Karpas-422 (cell line): ENCODE measurements at places on chromosomes 2 and 18.

- peaks cover 48% of the 10 kb centered on the region; the same call in 1 of the 2 replicates for H3K36me3 ChIP-seq
- no peak for DNase-seq
- no peaks in the 10 kb centered on the region for H3K4me1 ChIP-seq
- no peak overlapping the region for H3K27ac ChIP-seq
Observed at GRCh38 chr2:86031606-86032005, 74.1 kb downstream of the POLR1A start.

DNA sequence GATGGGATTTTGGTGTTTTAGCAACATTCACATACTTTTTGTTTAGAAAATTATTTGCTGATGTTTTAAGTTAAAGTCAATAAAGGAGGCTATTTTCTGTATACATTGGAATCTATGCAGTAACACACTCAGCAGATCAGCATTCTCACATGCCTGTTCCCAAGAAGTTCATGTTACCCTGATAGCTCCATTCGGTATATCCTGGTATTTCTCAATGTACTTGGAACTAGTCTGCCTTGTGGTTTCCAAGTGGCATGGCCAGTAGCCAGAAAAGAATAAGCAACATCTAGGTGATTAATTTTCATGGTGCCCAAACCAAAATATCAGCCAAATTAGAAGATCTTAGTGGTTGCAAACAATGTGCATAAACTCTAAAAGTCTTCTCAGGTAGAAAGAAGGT is 5.2 kb upstream of the NCAPH start:
- no peak for DNase-seq
- peaks cover 16% of the 10 kb centered on the region for H3K4me1 ChIP-seq
- no peaks in the 10 kb centered on the region for H3K27me3 ChIP-seq
- H3K4me3 ChIP-seq, result no peak overlapping the region

DNA sequence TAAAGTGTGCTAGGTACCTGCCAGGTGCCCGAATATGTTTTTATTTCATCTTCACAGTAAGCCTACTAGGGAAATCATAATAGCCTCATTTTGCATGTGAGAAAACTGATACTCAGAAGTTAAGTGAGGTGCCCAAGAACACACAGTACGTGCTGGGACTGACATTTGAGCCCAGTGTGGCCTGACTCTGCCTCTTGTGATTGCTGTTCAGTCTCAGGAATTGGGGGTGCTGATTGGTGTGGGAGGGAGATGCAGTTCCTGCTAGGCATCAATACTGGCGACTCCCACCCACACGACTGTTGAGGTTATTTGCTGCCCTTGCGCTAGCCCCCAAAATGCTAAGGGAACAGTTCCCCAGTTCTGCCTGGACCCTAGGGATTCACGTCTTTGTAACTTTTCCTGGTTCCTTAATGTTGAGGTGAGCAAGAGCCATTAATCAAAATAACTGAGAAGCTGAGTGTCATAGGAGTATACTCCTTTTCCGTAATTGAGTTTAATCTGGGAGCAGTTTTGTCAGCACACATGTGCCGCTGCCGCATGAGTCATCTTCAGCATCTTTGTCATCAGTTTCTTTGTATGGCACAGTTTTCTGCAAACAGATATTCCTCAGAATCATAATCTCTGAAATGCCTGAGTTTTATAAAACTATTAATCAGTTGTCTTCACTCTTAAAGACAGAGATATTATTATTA is 120.7 kb downstream of the NCK2 start:
- no peaks in the 10 kb centered on the region for H3K27me3 ChIP-seq
- no peaks in the 10 kb centered on the region for H3K36me3 ChIP-seq

DNA sequence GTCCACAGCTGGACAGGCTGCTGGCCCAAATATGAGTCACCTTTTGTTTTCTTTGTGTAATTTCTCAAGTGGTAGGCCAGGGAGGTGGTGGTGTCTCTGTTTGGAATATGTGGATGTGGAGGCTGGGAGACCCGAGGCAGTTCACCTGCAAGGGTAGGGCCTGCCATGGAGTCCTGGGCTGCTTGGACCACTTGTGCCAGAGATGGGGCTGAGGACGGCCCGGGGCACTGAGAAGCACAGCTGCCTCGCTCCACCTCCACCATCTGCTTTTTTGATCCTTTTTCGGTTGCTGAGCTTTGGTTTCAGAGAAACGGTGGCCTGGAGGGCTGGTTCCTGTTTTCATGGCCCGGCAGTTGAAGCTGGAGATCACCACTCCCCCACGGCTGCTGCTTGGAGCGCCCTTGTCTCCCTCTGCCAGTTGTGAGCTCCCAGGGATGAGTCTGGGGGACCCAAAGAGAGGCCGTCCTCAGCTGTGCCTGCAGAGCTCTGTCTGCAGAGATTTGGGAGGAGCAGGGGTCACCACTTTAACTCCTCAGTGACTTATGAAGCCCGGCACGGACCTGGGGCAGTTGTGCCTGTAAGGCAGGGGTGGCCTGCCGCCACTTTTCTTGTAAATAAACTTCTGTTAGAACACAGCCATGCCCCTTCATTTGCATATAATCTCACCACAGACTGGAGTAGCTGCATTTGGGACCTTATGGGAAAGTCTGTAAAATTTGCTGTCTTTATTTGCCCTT is 67.6 kb upstream of the MCFD2 start:
- peak overlapping the region; percentile 60 for H3K4me3 ChIP-seq
- peak overlapping the region; percentile 100 for H3K27ac ChIP-seq
- no peaks in the 10 kb centered on the region for H3K27me3 ChIP-seq
- H3K36me3 ChIP-seq, result peaks cover 23% of the 10 kb centered on the region; the same call in 1 of the 2 replicates

- no peaks in the 10 kb centered on the region for H3K27me3 ChIP-seq
- H3K36me3 ChIP-seq, result no peaks in the 10 kb centered on the region
- H3K4me3 ChIP-seq, result no peak overlapping the region
- H3K27ac ChIP-seq, result no peak overlapping the region
Observed at GRCh38 chr2:133194777-133195335, 373.4 kb downstream of the NCKAP5 start.

DNA sequence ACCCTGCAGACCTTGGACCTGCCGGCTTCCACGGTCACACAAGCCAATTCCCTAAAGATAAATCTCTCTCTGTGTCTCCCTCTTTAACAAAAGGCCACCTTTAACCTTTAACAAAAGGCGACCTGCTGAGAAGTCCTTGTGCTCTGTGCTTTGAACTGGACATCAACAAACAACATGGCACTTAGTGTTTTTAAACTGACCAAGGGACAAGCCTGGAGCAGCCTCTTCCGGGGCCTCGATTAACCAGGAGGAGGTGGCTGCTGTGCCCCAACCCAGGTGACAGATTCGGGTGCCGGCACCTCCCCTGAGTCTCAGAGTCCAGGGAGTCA is 135.3 kb downstream of the RTP5 start:
- no peaks in the 10 kb centered on the region for H3K27me3 ChIP-seq
- H3K4me1 ChIP-seq, result no peaks in the 10 kb centered on the region
- H3K27ac ChIP-seq, result no peak overlapping the region
- H3K36me3 ChIP-seq, result no peaks in the 10 kb centered on the region

GRCh38 chr2:160431441-160431840 is 62.2 kb downstream of the RBMS1 start:
- DNase-seq, result no peak
- no peak overlapping the region for H3K4me3 ChIP-seq
- H3K27ac ChIP-seq, result no peak overlapping the region
- H3K27me3 ChIP-seq, result peaks cover 3% of the 10 kb centered on the region; the same call in 1 of the 2 replicates

DNA sequence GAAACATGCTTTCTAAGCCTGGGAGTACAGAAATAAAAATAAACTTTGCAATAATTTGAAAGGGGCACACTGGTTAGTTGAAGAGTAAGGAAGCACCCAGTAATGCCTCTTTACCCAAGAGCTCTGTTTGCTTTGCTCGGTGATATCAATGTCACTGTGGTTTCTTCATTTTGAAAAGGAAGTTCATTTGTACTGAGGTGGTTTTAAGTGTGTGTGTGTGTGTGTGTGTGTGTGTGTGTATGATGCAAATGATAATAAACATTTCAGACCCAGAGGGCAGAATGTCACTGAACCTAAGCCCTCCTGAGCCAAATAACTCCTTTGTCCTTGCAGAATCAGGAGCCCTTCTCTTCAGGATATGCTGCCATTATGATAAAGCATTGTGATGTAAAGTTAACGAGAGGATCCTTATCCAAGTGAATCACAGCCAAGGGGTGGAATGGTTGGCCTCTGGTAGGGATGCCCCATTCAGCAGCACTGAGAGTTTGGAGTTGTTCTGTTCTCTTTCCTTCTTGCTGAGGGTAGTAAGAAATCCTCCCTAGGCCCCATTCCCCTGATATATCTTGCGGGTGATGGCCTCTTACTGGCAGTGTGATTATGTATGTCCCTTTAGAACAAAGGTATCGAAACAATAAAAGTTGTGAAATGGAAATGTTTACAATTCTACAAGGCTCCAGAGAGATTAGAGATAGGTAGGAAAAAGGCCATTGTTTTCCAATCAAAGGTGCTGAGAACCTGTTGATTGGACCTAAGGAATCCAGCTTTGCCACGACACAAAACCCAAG is 7.6 kb downstream of the ITGA6 start:
- DNase-seq, result no peak
- peaks cover 9% of the 10 kb centered on the region for H3K4me1 ChIP-seq
- H3K36me3 ChIP-seq, result no peaks in the 10 kb centered on the region
- no peak overlapping the region for H3K4me3 ChIP-seq
- no peak overlapping the region for H3K27ac ChIP-seq
- no peaks in the 10 kb centered on the region; the same call in 1 of the 2 replicates for H3K27me3 ChIP-seq

- H3K27ac ChIP-seq, result no peak overlapping the region
- no peaks in the 10 kb centered on the region for H3K4me1 ChIP-seq
- H3K4me3 ChIP-seq, result no peak overlapping the region
- DNase-seq, result no peak
- H3K27me3 ChIP-seq, result no peaks in the 10 kb centered on the region
- no peaks in the 10 kb centered on the region for H3K36me3 ChIP-seq
Observed at GRCh38 chr2:158988501-158988900, 20.1 kb downstream of the TANC1 start.

- DNase-seq, result no peak
- no peak overlapping the region for H3K27ac ChIP-seq
- H3K27me3 ChIP-seq, result no peaks in the 10 kb centered on the region
- peaks cover 15% of the 10 kb centered on the region for H3K36me3 ChIP-seq
- no peak overlapping the region for H3K4me3 ChIP-seq
Observed at GRCh38 chr18:36813101-36813775, 15.6 kb downstream of the TPGS2 start.

- no peaks in the 10 kb centered on the region for H3K36me3 ChIP-seq
- H3K27ac ChIP-seq, result no peak overlapping the region
- H3K27me3 ChIP-seq, result no peaks in the 10 kb centered on the region
- no peak for DNase-seq
Observed at GRCh38 chr2:25398534-25398933, 56.8 kb upstream of the DNMT3A start.

DNA sequence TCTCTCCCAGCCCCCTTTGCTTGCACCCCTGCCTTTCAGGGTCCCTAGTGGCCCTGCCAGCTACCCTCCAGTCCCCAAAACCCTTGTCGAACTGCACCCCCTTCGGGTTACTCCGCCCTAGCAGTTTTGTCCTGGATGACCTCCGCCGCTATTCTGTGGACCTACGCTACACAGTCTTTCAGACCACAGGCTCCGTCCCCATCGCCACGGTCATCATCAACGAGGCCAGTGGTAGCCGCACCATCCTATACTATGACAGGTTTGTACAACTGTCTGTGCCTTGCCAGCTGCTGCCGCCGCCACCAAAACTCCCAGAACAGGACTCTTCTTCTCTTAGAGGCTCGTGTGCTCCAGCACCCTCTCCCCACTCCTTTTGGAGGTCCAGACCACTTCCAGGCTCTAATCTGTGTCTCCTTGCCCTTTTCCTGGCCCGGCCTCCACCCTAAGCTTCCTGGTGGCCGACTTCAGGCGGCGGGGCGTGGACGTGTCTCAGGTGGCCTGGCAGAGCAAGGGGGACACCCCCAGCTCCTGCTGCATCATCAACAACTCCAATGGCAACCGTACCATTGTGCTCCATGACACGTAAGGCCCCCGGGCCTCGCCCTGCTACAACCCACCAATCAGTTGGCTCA is 7.9 kb downstream of the KHK start:
- H3K27ac ChIP-seq, result no peak overlapping the region
- peaks cover 8% of the 10 kb centered on the region for H3K4me1 ChIP-seq
- H3K27me3 ChIP-seq, result no peaks in the 10 kb centered on the region
- no peak overlapping the region for H3K4me3 ChIP-seq
- no peaks in the 10 kb centered on the region for H3K36me3 ChIP-seq

DNA sequence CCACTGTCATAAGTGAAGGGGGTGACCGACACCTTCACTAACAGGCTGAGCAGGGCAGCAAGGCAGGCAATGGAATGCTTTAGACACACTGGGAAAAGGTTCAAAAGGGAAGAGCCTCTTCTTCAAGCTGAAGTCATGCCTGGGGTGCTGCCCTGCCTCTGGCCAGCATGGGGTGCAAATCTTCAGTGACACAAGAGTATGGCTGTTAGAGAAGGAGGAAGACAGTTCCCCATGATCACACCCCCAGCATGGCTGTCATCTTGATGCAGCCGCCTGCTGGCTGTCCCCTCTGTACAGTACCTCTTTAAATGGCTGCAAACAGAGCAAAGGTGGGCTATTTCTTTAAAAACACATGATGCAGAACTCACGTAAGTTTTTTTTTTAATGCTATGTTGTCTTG is 71.9 kb downstream of the INPP4A start:
- no peak overlapping the region for H3K4me3 ChIP-seq
- no peak for DNase-seq
- H3K27ac ChIP-seq, result no peak overlapping the region
- H3K27me3 ChIP-seq, result no peaks in the 10 kb centered on the region
- H3K36me3 ChIP-seq, result no peaks in the 10 kb centered on the region

- no peaks in the 10 kb centered on the region for H3K36me3 ChIP-seq
- H3K4me1 ChIP-seq, result peaks cover 11% of the 10 kb centered on the region
- no peak overlapping the region for H3K4me3 ChIP-seq
- H3K27ac ChIP-seq, result no peak overlapping the region
Observed at GRCh38 chr2:241289597-241289996, 25.9 kb downstream of the HDLBP start.

DNA sequence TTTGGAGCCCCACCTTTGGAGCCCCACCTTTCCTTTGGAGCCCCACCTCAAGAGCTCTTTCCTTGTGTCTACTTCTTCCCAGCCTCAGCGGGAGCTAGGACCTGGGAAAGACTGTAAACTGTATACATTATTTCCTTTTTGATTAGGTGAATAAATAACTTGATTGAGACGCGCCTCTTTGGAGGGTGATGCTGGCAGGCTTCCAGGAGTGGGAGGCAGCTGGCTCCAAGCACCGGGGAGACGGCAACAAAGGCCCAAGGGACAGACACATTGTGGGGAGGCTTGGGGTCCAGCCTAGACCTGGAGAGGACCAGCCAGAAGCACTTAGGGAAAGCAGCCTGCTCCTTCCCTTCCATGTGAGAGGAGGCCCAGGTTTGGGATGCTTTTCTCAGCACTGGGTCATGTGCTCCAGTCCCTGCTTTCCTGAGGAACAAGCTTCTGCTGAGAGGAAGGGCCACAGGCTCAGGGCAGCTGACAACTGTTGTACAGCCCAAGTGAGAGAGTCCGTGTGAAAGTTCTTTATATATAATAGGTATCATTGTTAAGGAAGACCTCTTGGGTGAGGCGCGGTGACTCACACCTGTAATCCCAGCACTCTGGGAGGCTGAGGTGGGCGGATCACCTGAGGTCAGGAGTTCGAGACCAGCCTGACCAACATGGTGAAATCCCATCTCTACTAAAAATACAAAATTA is 297.2 kb upstream of the SLC14A2 start:
- DNase-seq, result no peak
- no peaks in the 10 kb centered on the region for H3K27me3 ChIP-seq
- H3K4me3 ChIP-seq, result no peak overlapping the region
- H3K27ac ChIP-seq, result no peak overlapping the region
